NCI-H524 treated with DMSO at 0.1 percent for 48 hours (cell line): ENCODE measurements at places on chromosomes 13 and 19.

DNA sequence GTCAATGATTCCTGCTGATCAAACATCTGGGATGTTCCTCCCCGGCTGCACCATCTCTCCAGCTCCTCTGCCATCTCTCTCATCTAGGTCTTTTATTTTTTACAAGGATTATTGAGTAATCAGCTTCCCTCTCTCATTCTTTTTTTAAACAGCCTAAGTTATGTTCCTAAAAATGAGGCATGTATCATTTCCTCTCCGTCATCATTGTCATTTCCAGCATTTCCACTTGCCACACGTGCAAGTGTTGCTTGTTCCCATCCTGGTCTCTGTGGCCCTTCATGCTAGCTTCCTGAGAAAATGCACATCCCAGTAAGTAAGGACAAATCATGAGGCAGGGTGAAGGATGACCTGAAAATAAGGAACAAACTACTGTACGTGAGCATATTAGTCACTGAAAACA, 102.7 kb upstream of the POSTN start:
- no peak for DNase-seq

DNA sequence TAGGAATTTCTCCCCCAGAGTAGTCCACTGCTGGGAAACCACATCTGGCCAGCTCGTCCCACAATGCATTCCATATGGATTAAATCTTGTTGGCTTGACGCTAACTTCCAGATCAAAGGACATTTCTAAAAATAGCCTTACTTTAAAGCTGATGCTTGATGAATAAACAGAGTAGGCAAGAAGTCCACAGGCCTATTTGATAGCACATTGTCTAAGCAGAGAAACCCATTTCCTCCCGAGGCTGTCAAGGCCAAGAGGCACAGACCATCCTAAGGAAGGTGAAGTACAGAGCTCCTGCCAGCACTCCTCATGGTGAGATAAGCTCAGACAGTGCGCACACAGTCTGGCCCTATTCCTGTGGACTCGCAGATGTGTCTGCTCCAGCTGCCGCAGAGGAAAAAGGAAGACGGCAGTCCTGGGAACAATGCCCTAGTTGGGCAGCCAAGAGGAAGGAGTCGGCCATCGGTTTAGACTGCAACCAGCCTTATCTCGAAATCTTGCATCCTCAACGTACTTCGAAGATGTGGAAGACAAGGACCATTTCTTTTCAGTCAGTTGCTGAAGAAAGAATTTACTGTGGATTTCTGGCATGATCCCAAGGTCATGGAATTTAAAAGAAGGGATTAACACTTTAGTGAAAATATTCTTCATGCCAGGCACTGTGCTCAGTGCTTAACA, 156.8 kb downstream of the RGCC start:
- DNase-seq, result no peak

DNA sequence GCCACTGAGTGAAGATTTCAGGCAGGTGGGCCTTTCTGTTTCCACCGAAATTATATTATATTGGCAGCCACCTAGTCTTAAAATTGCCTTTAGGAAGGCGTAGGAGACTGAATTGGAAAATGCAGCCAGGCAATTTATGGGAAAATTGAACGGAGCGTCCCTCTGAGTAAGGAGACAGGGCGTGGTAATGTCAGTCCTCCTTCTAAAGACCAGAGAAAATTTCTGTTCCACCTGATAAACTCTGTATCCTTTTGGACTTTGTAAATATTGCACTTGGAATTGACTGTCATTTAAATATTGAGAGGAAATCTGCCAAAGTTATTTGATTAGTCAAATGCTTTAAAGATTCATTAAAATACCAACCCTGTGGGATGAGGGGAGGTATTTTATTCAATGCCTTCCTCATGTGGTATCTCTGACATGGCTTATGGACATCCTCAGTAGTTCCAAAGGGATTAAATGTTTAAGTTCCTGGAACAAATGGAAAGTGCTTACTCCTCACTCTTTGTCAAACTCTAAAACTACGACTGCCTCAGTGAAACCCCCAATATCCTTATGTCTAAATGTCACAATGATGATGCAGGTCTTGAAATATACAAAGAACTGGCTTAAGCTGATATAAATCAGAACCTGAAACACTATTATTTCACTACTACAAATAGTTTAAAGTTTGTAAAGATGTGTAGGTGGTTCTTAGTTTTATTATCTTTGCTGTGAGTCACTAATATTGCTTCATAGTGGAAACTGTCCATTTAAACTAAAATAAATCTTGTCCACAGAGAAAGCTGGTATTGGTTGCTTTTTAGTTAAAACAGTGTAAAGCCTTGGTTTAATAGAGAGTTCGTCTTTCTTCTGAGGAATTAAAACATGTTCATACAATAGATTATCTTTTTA, 203.2 kb downstream of the FGF14 start:
- no peak for DNase-seq

DNA sequence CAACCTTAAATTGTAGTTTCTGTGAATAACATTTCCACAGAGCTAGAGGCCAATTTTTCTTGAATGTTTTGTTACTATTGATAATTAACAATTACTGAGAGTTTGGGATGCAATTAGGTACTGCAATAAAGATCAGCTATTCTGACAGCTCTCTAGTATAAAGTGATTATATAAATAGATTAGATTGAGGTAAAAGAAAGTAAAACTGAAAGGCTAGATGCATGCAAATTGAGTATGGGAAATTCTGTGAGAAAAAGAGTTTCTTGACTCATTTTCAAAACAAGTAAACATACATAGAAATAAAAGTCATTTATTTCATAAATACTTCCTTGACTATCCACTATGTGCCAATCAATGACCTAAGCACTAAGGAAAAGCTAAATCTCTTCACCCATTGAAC, 1087.5 kb upstream of the ATXN8OS start:
- no peak for DNase-seq

- no peak for DNase-seq
These were observed 2.3 kb upstream of the HIF3A start for GRCh38 chr19:46294494-46294893.

DNA sequence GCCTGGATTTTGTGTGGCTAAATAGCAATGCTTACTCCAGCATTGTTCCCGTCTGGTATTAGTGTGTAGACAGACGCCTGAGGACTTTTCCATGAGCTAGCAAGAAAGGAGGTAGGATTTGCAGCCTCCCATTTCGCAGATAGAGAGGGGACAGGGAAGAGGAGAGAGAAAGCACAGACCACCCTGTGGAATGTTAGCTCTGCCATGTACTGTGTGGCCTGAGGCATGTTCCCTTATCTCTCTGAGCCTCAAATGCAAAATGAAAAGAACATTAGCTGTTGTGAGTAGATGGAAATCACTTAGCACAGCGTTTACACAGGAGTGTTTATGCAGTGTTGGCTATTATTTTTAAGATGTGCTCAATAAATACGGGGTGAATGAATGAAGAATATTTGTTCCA, 45.5 kb downstream of the OLFM4 start:
- DNase-seq, result no peak
